ENCODE measurements at places on chromosomes 4 and X. TPM values are rescaled to one million over a fixed set of nuclear protein-coding genes. Genes with fewer than 3 reads are reported as not detected.

KLF3 gene
- total RNA-seq, result 122 TPM

SMR3B gene
- not detected for total RNA-seq

DNA sequence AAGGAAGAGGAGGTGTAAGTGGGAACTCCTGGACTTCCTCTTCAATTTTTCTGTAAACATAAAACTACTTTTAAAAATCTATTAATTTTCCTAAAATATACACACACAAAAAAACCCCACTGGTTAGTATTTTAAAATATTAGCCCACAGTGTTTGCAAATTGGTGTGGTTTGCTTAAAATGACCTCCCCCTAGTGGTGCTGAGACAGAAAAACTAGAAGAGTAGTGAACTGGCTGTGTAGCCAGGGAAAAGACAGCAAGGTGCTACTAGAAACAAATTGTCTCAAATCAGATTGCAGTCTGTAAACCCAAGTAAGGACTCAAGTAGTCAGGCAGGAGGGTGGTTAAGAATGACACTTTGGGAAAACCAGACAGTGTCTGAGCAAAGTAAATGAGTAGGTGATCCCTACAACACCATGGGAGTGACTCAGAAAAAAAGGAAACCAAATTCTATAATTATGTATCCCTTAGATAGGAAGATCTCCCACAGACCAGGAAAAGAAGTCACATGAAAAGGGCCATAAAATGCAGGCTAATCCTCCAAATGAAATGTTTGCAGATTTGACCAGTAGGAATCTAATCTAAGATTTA, 26.0 kb downstream of the AMTN start:
- H3K36me3 ChIP-seq, result no peaks in the 10 kb centered on the region
- H3K4me3 ChIP-seq, result no peak overlapping the region
- H3K4me1 ChIP-seq, result no peaks in the 10 kb centered on the region
- DNase-seq, result no peak
- no peak overlapping the region for H3K27ac ChIP-seq

- H3K27ac ChIP-seq, result no peak overlapping the region
- no peak overlapping the region for H3K4me3 ChIP-seq
- H3K36me3 ChIP-seq, result no peaks in the 10 kb centered on the region
Measured at GRCh38 chr4:123870216-123870876, 473.8 kb downstream of the SPRY1 start.

DNA sequence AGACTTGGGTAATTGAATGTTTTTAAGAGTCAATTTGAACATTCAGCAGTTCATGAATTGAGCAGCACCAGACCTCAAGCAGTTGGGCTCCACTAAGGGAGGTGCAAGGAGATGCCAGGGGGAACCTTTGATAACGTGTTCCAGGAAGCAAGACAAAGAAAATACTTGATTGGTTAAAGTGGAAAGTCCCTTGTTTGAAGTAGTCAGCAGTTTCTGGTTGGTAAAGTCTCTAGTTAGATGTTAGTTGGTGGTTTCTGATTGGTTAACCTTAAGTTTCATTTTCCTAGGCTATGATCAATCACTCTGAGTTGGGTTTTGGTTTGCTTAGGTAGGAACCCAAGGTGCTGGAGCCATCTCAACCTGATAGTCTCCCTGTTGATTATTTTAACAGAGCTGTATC, 4.0 kb downstream of the HERC6 start:
- peak overlapping the region; percentile 55 for H3K27ac ChIP-seq
- H3K4me1 ChIP-seq, result peaks cover 37% of the 10 kb centered on the region
- H3K4me3 ChIP-seq, result no peak overlapping the region
- H3K27me3 ChIP-seq, result no peaks in the 10 kb centered on the region
- peak; percentile 69 for DNase-seq
